ENCODE measurements at places on chromosomes 3 and 15. TPM values are rescaled to one million over a fixed set of nuclear protein-coding genes. Genes with fewer than 3 reads are reported as not detected.

CA12 gene
- under 0.01 TPM for total RNA-seq

ECE2 gene
- total RNA-seq: not detected

SLC12A8 gene
- total RNA-seq: under 0.01 TPM

EIF4A2 gene
- 299 TPM for total RNA-seq

RTP4 gene
- 7.3 TPM for total RNA-seq

SLC2A2 gene
- not detected for total RNA-seq

C2CD4A gene
- under 0.01 TPM for total RNA-seq

WDR49 gene
- 23.2 TPM for total RNA-seq

SCN5A gene
- total RNA-seq: 0.27 TPM

ZFAND6 gene
- 166 TPM for total RNA-seq

ZNF620 gene
- total RNA-seq: 6.5 TPM

EAF1 gene
- 27.5 TPM for total RNA-seq

GOLGA8G gene
- not detected for total RNA-seq

CCDC39 gene
- not detected for total RNA-seq

SCG3 gene
- total RNA-seq: under 0.01 TPM

WDR5B gene
- total RNA-seq: 5.4 TPM

CAND2 gene
- 3.0 TPM for total RNA-seq

TMCO5A gene
- total RNA-seq: not detected

ROBO2 gene
- total RNA-seq: under 0.01 TPM

CACNA2D3 gene
- under 0.01 TPM for total RNA-seq

GABRB3 gene
- 0.54 TPM for total RNA-seq

P4HTM gene
- total RNA-seq: 59.0 TPM

GXYLT2 gene
- 0.27 TPM for total RNA-seq

GP5 gene
- 0.27 TPM for total RNA-seq

ESYT3 gene
- 0.54 TPM for total RNA-seq

NUP210 gene
- 140 TPM for total RNA-seq

ZPLD1 gene
- not detected for total RNA-seq

MEIS2 gene
- 0.54 TPM for total RNA-seq

CCDC13 gene
- total RNA-seq: 1.1 TPM

LMAN1L gene
- total RNA-seq: 0.27 TPM

FILIP1L gene
- 0.81 TPM for total RNA-seq

PLSCR2 gene
- total RNA-seq: not detected

RBP2 gene
- total RNA-seq: not detected

HAUS2 gene
- 12.4 TPM for total RNA-seq

COL6A6 gene
- total RNA-seq: 0.27 TPM

CSTA gene
- total RNA-seq: 0.27 TPM

FSIP1 gene
- 0.27 TPM for total RNA-seq

PPP2R3A gene
- 2.2 TPM for total RNA-seq

MYO1E gene
- total RNA-seq: 19.9 TPM

ERICH6 gene
- not detected for total RNA-seq

SPSB4 gene
- 0.27 TPM for total RNA-seq

MNS1 gene
- total RNA-seq: 0.27 TPM

HES1 gene
- total RNA-seq: 4.0 TPM

MCF2L2 gene
- total RNA-seq: 5.1 TPM

SH2D7 gene
- total RNA-seq: not detected

ZNF774 gene
- 0.27 TPM for total RNA-seq

CLSTN2 gene
- total RNA-seq: under 0.01 TPM

RASA2 gene
- 11.6 TPM for total RNA-seq

ALDH1A2 gene
- not detected for total RNA-seq

WDR93 gene
- total RNA-seq: 0.27 TPM

COMMD4 gene
- total RNA-seq: 81.3 TPM

CD80 gene
- 0.54 TPM for total RNA-seq

EPHB3 gene
- 0.54 TPM for total RNA-seq
